ENCODE measurements at places on chromosomes 16 and 17.

DNA sequence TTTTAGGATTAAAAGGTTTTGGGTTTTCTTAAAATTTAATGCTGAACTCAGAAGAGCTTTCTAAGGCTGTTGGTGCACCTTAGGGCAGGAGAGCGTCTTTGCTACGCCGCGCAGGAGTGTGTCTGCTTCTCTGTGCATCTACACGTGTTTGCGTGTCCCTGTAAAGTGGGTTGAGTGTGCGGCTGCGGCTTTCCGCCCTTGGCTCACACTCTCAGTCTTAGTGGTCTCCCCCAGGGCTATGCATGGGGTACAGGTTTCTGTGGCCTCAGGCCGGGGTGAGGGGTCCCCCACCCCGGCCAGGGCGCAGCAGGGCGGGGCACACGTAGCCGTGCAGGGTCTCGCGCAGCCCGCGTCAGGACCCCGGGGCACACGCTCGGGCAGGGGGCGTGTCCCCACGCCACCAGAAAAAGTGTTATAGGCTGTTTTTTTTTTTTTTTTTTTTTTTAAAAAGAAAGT lies 727 bp upstream of the TENT4B start:
- H3K4me1 ChIP-seq, result peaks cover 4% of the 10 kb centered on the region
- H3K27ac ChIP-seq, result peak overlapping the region; percentile 65
- H3K4me3 ChIP-seq, result peak overlapping the region; percentile 83
- no peaks in the 10 kb centered on the region for H3K36me3 ChIP-seq

DNA sequence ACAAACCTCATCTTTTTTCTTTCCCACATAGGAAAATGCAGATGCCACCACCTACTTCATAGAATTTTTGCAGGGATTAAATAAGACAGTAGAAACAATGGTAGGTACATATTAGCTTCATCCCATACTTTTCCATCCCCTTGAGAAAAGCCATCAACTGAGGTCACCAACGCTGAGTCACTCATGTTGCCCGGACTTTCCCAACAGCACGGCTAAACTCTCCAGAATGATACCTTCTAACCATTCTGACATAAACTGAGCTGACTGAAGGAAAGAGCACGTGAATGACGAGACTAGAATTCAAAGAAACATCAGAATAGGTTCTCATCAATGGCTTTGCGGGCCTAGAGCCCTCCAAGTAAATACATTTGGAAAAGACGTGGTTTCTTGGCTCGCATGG lies 146.0 kb upstream of the RCVRN start:
- H3K4me3 ChIP-seq, result no peak overlapping the region
- no peaks in the 10 kb centered on the region for H3K27me3 ChIP-seq
- H3K36me3 ChIP-seq, result no peaks in the 10 kb centered on the region
- no peak for DNase-seq

DNA sequence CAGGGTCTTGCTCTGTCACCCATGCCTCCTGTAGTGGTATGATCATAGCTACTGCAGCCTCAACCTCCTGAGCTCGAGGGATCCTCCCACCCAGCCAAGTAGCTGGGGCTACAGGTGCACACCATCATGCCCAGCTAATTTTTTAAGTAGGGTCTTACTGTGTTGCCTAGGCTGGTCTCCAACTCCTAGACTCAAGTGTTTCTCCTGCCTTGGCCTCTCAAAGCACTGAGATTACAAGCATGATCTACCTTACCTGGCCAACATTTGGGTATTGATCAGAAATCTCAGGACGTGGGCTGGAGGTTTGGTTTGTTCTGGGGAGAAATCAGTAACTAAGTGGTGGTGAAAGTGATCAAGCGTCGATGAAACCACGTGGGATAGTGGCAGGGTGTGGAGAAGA lies 4.1 kb downstream of the CHD9 start:
- peaks cover 15% of the 10 kb centered on the region for H3K4me1 ChIP-seq
- no peaks in the 10 kb centered on the region for H3K27me3 ChIP-seq
- no peak overlapping the region for H3K4me3 ChIP-seq
- no peak for DNase-seq
- no peaks in the 10 kb centered on the region for H3K36me3 ChIP-seq

- peaks cover 10% of the 10 kb centered on the region for H3K4me1 ChIP-seq
- DNase-seq, result no peak
- no peaks in the 10 kb centered on the region for H3K36me3 ChIP-seq
- H3K27ac ChIP-seq, result peak overlapping the region; percentile 38
- no peak overlapping the region for H3K4me3 ChIP-seq
Observed at GRCh38 chr17:19398301-19399181, 11.6 kb upstream of the MFAP4 start.

DNA sequence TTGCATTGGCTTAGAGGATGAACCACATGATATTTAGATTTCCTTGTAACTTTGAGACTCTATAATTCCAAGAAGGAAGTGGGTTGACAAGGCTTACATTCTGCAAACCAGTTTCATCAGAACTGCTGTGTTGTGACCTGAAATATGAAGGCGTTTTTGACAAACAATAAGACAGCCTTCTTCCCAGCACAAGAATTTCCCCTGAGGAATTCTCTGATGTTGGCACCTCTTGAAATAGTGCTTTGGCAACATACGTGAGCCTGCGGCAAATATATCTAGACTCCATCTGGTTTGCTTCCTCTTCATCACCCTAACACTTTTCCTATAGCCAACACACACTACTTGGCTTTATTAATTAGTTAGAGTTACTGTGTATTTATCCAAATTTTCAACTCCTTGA lies 585.5 kb upstream of the SOX9 start:
- H3K27ac ChIP-seq, result no peak overlapping the region
- no peak overlapping the region for H3K4me3 ChIP-seq
- peaks cover 10% of the 10 kb centered on the region for H3K4me1 ChIP-seq
- no peaks in the 10 kb centered on the region for H3K36me3 ChIP-seq

DNA sequence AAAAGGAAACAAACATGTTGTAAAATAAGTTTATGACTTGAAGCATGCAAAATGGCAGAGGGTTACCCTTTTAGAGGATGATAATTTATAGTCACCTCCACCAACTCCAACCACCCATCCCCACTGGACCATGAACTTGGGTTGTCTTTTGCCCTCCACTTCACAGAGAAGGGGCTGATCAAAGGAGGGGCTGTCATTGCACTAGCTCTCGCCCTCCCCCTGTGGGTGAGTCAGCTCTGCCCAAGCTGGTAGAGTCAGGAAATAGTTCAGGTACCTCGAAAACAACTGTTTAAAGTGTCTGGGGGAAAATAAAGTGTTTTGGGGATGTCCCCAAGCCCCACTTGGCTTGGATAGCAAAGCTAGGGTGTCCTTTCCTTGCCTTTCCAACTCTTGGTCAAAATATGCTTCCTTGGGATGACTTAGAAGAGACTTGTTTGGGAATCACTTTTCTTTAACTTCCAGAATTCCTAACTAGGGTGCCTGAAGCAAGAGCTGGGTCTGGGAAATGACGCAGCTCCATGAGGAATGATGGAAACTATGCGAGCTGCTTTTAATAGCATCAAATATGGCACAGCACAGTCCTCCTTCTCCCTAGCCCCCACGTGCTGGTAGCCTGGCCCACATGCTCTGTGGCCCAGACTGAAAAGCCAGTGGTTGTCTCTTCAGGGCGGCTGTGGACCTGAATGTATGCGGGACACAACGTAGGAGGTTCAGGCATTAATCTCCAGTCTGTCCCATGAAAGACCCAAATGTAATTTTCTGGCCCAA lies 40.7 kb downstream of the TBX4 start:
- H3K36me3 ChIP-seq, result no peaks in the 10 kb centered on the region
- H3K27ac ChIP-seq, result no peak overlapping the region
- H3K27me3 ChIP-seq, result no peaks in the 10 kb centered on the region
- H3K4me3 ChIP-seq, result no peak overlapping the region

DNA sequence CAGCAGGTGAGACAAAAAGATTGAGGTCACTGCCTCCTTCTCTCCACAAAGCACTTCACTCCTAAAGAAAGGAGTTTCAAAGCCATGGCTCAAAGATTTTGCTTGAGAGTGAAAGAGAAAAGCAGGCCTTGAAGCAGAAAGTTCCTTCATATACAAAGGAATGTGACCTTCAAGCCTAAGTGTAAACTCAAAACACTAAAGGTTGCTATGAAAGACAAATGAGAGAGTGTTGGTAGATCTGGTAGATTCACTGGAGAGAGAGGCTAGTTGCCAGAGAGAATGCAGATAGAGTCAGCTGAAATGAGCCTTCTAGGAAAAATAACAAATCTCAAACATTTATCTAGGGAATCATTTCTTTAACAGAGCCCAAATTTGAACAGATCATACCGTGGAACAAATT lies 305.2 kb downstream of the CDH8 start:
- no peak overlapping the region for H3K4me3 ChIP-seq
- DNase-seq, result no peak
- no peaks in the 10 kb centered on the region for H3K4me1 ChIP-seq
- peaks cover 2% of the 10 kb centered on the region for H3K27me3 ChIP-seq
- no peak overlapping the region for H3K27ac ChIP-seq

DNA sequence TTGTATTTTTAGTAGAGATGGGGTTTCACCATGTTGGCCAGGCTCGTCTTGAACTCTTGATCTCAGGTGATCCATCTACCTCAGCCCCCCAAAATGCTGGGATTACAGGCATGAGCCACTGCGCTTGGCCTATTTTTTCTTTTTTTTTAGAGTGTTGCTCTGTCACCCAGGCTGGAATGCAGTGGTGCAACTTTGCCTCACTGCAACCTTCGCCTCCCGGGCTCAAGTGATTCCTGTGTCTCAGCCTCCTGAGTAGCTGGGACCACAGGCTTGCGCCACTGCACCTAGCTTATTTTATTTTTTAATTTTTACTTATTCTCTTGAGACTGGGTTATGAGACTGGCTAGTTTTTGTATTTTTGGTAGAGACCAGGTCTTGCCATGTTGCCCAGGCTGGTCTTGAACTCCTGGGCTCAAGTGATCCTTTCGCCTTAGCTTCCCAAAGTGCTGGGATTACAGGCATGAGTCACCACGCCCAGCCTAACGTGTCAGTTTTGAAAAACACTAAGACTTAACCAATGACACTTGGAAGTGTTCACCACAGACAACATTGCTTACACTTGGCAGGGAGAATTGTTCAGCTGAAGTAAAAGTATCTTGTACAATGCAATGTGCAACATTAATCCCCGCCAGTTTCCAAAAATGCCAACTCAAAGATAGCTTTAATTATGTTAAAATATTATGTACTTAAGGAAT lies 26.9 kb downstream of the ATAD5 start:
- no peaks in the 10 kb centered on the region for H3K4me1 ChIP-seq
- H3K27me3 ChIP-seq, result no peaks in the 10 kb centered on the region
- no peak overlapping the region for H3K27ac ChIP-seq
- no peak overlapping the region for H3K4me3 ChIP-seq
